ENCODE measurements at places on chromosomes 11 and 22. TPM values are rescaled to one million over a fixed set of nuclear protein-coding genes. Genes with fewer than 3 reads are reported as not detected.

DNA sequence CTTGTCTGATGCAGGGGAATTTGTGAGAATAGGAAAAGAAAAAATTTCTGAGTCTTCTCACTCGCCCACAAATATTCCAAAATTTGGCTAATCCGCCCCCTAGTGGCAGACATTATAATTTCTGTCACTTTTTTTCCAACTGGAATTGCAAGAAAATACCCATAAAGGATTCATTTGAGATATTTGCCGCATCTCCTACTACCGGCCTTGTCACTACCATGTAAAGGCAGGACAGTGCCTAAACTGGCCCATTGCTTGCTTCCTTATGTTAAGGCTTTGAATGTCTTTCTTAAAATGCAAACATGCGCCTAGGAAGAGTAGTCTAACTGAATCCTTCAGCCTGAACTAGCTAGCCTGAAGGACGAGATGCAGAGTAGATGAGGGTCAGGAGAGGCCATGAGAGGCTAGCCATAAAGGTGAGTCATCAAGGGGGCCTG, 9.3 kb upstream of the CEP295 start:
- no peaks in the 10 kb centered on the region for H3K27me3 ChIP-seq
- no peak overlapping the region for H3K27ac ChIP-seq
- H3K4me1 ChIP-seq: peaks cover 2% of the 10 kb centered on the region
- no peak overlapping the region for H3K4me3 ChIP-seq
- no peaks in the 10 kb centered on the region for H3K36me3 ChIP-seq
- DNase-seq: no peak

GRCh38 chr22:47047321-47048122, 285.1 kb downstream of the TBC1D22A start:
- no peaks in the 10 kb centered on the region for H3K27me3 ChIP-seq
- H3K36me3 ChIP-seq: no peaks in the 10 kb centered on the region
- no peak for DNase-seq
- peaks cover 38% of the 10 kb centered on the region for H3K4me1 ChIP-seq
- no peak overlapping the region for H3K4me3 ChIP-seq
- H3K27ac ChIP-seq: no peak overlapping the region

The KRTAP5-7 gene
- total RNA-seq: not detected

The POTEH gene
- not detected for total RNA-seq

DNA sequence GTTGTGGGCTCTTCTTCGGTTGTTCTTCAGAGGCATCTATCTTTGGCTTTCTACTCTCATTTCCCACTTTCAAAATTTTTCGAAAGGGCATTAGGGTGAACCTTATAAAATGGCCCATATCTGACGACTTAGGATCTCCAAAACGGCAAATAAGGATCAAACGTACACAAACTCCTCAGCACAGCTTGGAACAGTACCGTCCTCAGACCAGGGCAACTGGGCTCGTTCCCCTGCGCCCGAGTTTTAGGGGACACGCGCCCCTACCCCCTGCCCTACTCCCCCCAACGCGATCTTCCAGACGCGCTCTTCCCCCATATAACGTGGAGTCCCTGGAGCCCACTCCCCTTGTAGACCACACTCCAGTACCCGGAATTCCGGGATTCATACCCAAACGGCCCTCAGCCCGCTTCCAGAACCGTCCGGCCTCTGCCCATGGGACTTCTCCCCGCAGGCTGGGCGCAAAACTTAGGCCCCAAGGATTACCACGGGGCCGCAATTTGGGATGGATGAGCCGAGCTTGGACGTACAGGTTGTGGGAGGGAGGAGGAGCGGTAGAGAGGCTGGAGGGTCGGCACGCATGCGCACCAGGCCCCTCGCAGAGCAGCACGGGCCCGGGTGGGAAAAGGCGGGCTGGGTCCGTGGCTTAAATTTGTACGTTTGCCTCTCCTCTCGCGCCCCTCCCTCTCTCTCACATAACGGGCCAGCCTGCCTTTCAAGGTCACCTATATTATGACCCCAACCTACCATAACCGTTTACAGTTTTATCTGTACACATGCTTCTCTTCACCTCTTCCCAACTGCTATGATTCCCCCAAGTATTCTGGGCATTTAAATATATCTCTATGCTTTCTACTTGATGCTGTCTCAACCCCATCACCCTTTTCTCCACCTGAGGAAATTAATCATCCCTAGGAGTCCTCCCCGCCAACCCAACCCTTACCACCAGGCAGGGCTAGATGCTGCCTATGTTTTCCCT, 3.4 kb downstream of the CCDC89 start:
- peak overlapping the region; percentile 78 for H3K4me3 ChIP-seq
- H3K4me1 ChIP-seq: peaks cover 11% of the 10 kb centered on the region
- peak overlapping the region; percentile 90 for H3K27ac ChIP-seq
- DNase-seq: peak; percentile 79
- H3K27me3 ChIP-seq: no peaks in the 10 kb centered on the region
